ENCODE measurements at places on chromosomes 7 and 10.

GRCh38 chr7:107836237-107837144 lies 33.5 kb upstream of the SLC26A3 start:
- H3K27ac ChIP-seq: no peak overlapping the region
- H3K36me3 ChIP-seq: no peaks in the 10 kb centered on the region
- H3K4me3 ChIP-seq: no peak overlapping the region
- peaks cover 3% of the 10 kb centered on the region for H3K27me3 ChIP-seq
- no peak for DNase-seq

- no peak overlapping the region for H3K4me3 ChIP-seq
- H3K27ac ChIP-seq: no peak overlapping the region
- peaks cover 4% of the 10 kb centered on the region for H3K4me1 ChIP-seq
Observed at GRCh38 chr10:92328993-92329392, 38.0 kb downstream of the MARCHF5 start.

DNA sequence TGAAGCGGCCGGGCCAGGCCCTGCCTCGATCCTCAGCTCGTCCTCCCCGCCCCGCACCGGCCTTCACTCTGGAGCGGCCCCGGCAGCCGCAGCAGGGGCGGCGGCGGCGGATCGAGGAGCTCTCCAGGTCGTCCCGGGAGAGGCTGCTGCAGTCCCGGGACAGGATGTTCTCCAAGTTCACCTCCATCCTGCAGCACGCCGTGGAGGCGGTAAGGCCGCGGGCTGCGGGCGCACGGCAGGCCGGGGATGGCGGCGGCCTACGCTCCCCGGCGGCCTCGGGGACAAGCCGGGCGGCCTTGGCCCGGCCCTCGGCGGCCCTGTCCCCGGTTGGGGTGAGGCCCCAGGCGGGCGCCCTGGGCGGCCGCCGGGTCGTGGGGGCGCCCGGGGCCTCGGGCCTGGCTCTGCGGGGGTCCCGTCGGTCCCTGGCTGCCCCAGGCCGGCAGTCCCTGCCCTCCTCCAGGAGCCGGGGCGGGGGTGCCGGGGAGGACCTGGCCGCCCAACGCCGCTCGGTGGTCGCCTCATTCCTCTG lies 399 bp downstream of the FHIP2A start:
- peaks cover 26% of the 10 kb centered on the region for H3K36me3 ChIP-seq
- H3K27ac ChIP-seq: peak overlapping the region; percentile 95
- peak; percentile 49 for DNase-seq

- peaks cover 7% of the 10 kb centered on the region for H3K27me3 ChIP-seq
- no peak for DNase-seq
- no peak overlapping the region for H3K27ac ChIP-seq
- H3K4me3 ChIP-seq: no peak overlapping the region
- H3K36me3 ChIP-seq: no peaks in the 10 kb centered on the region
Observed at GRCh38 chr7:130296221-130296951, 3.4 kb downstream of the CPA4 start.

DNA sequence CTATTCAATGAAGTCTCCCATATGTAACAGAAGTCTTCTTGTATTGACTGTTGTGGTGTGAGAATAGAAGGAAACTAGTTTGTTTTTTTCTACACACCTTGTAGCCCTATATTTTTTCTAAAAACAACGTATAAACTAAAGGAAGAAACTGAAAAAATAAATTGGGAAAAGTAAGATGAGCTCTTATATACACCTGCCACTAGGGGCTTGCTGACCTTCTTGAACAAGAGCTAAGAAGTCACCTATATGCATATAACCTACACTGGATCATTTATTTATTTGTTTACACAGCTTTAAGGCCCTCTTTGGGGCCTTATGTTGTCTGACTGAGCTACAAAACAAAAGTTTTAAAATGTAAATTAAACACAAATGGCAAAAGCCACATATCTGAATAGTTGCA lies 383.0 kb downstream of the HPSE2 start:
- DNase-seq: no peak
- no peaks in the 10 kb centered on the region for H3K27me3 ChIP-seq
- H3K4me3 ChIP-seq: no peak overlapping the region
- no peak overlapping the region for H3K27ac ChIP-seq
